Activated CD4-positive, alpha-beta T cell treated with anti-CD3 and anti-CD28 coated beads, Interleukin-2, Interleukin-6, amounts not matched to agents 100 ng/mL and 50 ng/mL, durations not matched to agents 16 hours and 8 hours (primary cell): ENCODE measurements at places on chromosomes 6 and 20.

DNA sequence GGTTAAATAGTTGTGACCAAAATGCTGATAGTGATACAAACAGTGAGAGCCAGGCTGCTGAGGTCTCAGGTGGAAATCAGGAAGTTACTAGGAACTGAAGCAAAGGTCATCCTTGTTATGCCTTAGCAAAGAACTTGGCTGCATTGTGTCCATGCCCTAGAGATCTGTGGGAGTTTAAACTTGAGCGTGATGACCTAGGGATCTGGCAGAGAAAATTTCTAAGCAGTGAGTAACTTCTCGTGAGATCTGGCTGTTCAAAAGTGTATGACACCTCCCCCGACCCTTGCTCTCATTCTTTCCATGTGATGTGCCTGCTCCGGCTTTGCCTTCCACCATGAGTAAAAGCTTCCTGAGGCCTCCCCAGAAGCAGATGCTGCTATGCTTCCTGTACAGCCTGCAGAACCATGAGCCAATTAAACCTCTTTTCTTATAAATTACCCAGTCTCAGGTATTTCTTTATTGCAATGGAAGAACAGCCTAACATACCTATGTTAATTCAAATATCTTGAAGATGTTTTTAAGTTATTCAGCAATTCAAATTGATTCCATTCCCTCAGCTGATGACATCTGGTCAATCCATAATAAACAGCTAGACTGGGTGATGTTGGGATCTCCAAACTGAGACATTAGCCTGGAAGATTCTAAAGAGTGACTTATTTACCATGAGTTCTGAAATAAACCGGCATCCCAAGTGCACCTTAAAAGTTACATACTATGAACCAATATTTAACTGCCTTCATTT, 33.8 kb downstream of the KIF16B start:
- DNase-seq = no peak

DNA sequence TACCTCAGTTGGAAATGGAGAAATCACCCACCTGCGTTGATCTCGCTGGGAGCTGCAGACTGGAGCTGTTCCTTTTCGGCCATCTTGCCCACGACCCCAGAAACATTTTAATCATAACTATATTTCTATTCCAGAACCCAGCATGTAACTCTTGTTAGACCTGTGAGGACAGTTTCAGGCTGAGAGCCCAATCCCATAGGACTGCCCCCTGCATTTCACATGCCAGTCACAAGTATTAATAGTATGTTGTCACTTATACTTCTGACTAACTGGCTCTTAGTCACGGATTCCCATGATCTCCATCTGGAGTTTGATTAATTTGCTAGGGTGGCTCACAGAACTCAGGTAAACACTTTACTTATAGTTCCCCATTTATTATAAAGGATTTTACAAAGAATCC, 96.0 kb upstream of the PRND start:
- no peak for DNase-seq

- no peak for DNase-seq
These were observed 68.4 kb downstream of the ARID1B start for GRCh38 chr6:156845454-156846155.

GRCh38 chr6:152750694-152751093, at the start of gene VIP:
Gene VIP (plus strand): TSS chr6:152750797. CDS start chr6:152752178, 1,381 bp downstream.
- peak; percentile 9 for DNase-seq

DNA sequence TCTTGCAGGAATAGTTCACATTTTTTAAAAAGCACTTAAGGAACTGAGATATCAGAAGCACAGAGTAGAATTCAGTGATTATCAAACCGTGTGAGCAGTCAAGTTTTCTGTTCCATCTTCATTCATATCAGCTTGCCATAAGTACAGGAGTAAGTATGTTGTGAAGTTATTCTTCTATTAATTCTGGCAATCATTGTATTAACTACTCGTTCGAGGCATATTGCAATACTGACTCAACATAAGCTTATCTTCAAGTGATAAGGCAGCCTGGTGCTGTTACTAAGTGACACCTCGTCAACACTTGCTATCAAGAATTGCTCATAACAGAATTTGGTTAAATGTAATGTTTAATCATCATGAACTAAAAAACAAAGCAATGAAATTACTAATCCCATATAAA, 75.7 kb upstream of the SNX9 start:
- no peak for DNase-seq

DNA sequence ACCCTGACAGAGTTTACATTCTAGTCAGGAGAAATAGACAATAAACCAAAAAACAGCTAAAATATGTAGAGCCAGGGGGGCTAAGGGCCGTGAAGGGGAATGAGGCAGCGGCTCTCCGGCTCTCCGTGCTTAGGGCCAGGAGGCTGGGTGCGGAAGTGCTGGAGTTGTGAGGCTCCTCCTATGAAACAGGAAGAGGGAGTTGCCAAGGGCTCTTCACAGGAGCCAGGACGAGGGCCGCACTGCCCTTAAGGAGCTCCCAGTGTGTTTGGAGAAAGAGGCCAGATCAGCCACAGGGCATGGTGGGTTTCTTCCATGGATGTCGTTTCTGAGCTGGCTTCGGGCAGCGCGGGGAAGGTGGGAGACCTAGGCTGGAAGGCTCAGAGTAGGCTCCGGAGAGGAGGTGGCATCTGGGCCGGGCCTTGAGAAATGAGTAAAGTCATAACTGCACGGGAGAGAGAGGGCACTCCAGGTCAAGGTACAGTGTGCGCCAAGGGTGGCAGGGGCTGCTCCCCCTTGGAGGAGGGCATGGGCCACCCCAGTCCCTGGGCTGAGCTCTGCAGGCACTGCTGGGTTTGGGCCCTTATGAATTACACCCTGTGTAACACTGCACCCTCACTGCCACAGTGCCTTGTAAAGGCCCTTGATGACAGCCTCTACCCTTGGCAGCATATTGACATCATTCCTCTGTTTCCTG, 20.8 kb upstream of the MLN start:
- DNase-seq = no peak

- DNase-seq = no peak
These were observed 2.5 kb downstream of the PRRT1 start for GRCh38 chr6:32149092-32149755.

DNA sequence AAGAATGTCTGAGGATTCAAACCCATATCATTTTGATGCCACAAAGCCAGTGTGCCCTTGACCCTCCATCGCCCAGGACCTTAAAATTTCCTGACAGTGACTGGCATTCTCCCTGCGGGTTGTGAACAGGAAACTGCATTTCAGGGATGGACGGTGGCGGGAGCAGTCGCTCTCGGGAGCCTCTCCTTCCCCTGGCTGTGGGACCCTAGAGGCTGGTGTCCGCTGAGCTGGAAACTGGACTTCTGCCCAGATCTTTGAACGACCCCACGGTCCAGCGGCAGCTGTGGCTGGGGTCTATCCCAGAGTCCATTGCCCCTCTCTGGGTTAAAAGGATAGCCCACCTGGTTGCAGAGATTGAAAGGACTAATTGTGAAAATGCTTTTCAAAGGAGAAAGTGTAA, 1.4 kb upstream of the SEC63 start:
- no peak for DNase-seq

DNA sequence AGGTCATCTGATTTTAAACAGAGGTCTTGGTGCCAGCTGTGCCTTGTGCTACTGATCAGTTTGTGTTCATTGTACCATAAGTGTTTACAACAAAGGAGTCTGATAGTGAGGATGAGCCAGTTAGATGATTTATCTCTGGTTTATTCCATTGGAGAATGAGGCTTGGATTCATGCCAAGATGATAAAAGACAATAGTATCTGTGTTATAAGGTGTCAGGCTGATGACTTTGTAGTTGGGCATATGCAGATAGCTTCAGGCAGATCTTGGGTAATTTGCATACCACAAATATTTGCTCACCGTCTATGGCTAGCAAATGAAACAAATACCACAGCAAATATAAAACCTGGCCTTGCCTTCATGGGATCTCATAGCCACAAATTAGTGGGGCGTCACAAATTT, 43.3 kb upstream of the PHACTR2 start:
- DNase-seq = no peak

DNA sequence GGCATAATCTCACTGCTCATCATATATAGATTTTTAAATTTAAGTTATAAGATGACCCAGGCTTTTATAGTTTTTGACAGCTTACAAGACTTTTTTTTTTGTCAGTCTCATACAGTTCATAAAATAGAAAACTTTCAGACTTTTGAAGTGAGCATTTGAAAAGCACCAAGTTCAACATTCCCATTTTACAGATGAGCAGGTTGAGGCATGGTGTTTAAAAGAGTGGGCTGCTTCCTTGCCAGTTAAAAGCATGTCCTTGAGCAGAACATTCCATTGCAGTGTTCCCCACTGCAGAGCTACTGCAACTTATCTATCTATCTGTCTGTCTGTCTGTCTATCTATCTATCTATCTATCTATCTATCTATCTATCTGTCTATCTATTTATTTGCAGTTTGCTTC, 86.8 kb downstream of the GFRA4 start:
- no peak for DNase-seq

GRCh38 chr6:79208816-79209215, 25.7 kb downstream of the HMGN3 start:
- no peak for DNase-seq

DNA sequence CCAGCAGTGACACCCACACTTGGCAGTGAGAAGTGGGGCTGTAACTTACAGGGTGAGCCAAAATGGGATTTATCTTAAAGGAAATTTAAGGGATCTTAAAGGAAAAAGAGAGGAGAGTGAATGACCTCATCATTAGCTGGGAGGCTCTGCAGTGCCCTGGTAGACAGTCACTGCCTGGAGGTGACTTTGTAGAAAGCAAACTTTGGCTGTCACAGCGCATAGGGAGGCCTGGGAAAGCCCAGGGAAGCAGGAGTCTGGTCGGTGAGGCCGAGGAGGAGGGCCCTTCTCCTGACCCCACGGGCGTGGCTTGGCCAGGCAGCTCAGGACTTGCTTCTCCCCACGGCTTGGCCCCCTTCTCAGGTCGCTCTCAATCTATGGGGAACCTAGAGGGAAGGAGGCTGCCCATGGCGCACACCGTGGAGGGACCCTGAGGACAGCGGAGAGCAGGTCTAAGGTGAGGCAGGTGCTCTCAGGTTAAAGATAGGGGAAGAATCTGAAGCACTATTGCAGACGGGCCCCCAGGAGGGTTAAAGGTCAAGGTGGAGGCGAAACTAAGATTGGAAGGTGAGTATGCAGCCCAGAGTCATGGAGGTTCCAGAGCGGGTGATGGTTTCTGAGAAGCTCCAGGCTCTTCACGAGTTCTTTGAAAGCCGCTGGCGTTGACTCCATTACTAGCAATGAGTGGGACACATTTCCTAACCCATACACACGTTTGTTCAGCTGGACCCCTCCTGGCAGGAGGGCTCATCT, 15.6 kb upstream of the RIPK1 start:
- DNase-seq = no peak

DNA sequence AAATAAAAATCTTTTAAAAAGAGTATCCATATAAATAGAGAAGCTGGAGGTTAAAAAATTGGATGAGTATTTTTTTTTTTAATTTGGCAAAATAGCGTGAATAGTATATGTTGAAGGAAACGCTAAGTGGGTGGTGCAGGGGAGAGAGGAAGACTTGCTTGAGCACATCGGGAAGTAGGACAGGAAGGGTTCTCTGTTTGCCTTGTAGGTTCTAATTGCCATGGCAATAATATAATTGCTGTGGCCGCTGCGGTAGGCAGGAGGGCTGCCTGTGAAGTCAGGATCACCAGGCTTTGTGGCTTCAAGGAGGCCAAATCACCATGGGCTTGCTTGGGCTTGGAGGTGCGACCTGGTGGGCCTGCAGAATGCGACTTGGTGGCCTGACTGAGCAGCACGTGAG, 35.1 kb downstream of the IGF2R start:
- DNase-seq = no peak

- DNase-seq = no peak
These were observed 32.6 kb downstream of the DTNBP1 start for GRCh38 chr6:15630202-15630601.

DNA sequence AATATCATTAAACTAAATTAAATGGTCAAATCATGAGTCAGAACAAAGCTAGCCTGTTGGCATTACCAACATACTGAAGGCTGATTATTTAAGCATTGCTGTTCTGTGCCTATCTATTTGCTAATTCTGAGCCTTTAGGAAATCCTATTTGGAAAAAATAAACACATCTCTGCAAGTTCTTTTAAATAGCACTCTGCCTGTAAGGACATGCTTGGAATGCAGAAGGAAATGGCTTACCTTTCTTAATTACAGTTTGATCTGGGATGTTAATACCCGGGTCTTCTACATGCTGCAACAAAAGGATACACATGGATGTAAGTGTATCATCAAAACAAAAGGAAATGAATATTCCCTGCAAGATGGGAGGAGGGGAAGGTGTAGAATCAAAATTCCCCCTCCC, 8.3 kb downstream of the TFAP2A start:
- no peak for DNase-seq

DNA sequence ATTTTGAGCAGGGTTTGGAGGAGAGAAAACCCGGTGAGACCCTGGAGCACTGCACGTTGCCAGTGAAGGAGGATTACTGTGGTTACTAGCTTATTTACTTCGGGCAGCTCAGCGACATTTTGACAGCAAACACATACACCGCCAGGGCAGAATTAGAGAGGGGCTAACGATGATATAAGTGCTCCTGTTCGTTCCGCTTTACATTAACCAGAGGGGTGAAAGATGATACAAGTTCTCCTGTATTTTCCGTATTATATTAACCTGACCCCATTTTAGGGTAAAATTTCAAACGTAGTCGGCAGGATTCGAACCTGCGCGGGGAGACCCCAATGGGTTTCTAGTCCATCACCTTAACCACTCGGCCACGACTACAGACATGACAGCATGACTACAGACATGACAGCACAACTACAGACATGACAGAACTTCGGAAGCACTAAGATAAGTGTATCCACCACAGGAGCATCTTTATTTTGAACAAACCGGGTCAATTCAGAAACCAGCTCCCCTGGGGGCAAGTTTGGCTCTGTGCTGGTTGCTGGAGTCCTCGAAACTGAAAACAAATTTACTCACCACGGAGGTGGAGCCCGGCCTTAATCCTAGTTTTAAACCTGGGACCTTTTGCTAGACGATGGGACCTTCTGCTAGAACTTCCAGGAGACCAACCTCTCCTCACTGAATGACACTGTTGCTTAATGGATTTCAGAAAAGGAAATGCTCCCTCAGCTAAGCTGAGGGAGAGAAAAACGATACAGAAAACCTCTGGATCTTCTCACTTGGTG, 80.4 kb upstream of the ZNF184 start:
- peak; percentile 92 for DNase-seq
